ENCODE measurements at places on chromosomes 2 and 18.

GRCh38 chr2:98808546-98808945 is 77.6 kb upstream of the MGAT4A start:
- no peak for DNase-seq

GRCh38 chr2:176138923-176139660 is 9.6 kb downstream of the HOXD8 start:
- no peak for DNase-seq

GRCh38 chr2:5474716-5475115 is 217.5 kb upstream of the SOX11 start:
- no peak for DNase-seq

- DNase-seq = no peak
These were observed 7.5 kb downstream of the ZNF519 start for GRCh38 chr18:14124689-14125088.

DNA sequence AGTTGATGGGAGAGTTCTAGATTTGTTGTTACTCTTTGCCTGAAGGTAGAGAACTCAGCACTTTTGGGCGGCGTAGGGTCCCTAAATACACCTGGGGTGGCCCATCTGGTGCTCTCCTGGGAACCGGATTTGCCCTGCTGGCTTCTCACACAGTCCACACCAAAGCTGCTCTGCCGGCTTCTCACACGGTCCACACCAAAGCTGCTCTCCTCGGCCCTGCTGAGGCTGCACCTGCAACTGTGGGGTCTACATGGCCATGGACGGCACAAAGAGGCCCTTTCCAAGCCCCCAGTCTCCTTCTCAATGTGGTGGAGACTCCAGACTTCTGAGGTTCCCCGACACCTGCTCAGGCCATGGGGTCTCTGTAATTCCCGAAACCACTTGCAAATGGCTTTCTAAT is 124.8 kb upstream of the GPC1 start:
- DNase-seq = no peak

- no peak for DNase-seq
These were observed 95.3 kb upstream of the RMDN2 start for GRCh38 chr2:37829616-37830395.

DNA sequence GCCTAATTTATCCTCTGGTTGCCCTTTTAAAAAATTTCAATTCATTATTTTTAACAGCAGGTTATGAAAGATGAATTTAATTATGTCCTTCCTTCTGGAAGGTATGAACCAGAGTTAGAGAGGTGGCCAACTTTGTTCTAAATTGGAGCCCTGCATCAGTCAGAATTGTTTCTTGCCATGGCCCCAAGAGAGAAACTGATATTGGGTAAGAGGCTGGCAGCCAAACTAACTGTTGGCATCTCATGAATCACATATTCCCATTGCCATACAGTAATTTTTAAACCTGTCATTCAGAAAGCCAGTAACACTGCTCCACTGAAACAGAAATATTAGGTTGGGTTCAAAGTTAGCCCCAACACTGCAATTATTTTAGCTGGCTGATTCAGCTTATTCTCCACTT is 67.4 kb downstream of the SMAD2 start:
- DNase-seq = no peak

DNA sequence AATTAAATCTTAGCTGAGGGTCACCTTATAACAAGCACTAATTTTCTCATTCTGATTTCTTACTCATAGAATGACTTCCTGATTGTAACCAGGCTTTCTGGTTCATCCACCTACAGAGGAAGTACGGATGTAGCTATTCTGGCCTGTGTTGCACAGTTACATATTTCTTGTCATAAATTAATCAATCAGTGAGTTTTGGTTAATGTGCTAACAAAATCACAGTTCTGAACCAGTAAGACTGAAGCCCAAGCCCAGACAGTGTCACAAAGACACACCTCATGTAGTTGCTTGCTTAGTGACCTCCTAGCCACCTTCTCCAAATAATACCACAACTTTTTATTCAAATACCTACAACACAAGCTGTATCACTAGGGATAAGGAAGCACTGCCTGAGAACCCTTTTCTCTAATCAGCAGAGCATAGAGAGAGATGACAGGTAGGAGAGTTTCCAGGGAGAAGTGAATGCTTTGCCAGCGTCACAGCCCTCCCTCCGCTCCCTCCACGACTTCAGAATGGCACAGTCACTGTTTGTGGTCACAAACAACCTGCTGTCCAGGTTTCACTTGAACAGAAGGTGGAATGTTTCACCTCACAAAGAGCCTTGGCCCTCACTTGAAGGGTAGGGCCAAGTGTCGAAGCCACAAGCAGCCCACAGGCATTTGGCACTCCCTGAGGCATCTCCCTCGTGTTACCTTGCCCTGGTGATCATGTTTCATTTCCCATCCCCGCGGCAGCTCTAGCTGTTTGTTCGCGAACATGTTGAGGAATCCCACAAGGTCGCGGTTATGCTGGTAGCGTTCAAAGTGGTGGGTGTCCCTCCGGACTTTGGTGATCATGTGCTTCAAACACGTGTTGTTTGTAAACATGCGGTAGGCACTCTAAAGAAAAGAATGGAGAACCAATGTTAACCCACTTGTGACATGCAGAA is 120.8 kb upstream of the STK17B start:
- DNase-seq = no peak

GRCh38 chr18:69626643-69627242 is 226.1 kb downstream of the DOK6 start:
- DNase-seq = no peak

DNA sequence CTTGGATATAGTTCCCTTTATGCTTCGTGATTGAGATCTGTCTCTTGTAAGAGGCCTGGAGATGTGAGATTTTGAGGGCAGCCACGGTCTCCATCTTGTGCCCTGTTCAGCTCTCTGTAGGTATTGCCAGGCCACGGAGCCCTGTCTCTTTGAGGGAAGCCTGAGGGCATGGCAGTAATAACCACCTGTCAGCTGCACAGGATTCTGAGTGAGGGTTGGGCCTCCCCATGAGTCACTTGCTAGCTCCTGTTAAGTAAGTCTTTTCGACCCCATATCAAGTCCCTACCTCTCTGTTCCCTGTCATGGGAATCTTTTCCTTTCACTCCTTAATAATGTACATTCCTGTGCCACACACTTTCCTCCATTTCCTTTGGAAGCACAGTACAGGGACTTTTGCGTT is 20.4 kb downstream of the LYPD6B start:
- DNase-seq = no peak

DNA sequence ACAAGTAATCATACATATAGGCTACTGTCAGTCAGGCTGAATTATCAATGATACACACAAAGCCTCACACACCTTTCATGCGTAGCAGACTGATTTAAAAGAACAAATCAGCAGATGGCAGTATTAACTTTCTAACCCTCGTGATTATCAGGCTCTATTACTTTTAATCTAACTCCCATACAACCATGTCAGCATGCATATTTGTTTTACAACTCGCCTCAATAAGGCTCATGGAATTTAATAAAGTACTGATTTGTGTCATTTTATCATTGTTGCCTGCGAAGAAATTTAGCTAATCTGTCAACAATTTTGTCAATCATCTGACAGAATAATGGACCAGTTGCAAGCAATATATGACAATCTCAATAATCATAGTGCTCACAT is 82.8 kb downstream of the SLC25A12 start:
- no peak for DNase-seq

DNA sequence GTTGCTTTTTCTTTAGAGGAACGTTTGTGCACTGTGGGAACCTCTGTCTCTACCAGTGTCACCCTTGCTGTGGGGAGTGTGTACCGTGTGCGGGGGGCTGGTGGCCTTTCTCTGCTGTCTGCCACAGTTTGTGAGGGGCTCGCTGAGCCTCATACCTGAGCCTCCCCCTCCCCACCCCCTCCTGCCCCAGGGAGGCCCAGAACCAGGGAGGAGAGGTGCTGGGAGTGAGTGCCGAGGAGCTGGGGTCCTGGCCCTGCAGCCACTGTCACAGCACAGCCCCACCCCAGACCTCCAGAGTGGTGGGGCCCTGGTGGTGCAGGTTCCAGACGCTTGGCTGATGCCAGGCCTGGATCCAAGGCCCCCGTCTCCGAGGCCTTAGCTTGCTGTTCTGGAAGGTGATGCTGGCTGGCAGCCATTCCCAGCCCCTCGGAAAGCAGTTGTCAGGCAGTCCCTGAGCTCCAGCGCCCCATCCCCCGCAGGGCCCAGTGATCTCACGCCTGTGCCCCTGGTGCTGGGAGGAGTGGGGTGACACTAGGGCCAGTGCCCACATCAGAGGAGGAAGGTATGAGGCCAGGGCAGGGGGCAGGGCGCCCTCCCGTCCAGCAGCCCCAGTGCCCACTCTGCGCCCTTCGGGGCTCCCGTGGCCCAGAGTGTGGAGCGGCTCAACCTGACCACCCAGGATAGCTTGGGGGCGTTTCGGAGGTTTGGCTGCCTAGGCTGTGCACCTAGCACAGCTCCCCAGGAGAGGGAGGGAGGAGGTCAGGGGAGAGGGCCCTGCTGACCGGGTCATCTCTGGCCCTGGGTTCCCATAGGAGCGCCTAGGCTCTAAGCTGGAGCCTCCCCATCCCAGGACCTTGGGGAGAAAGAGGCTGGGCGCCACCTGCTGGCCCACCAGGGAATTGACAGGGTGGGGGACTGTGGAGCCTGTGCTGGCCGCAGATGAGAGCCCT is 53.0 kb upstream of the ALPP start:
- no peak for DNase-seq

DNA sequence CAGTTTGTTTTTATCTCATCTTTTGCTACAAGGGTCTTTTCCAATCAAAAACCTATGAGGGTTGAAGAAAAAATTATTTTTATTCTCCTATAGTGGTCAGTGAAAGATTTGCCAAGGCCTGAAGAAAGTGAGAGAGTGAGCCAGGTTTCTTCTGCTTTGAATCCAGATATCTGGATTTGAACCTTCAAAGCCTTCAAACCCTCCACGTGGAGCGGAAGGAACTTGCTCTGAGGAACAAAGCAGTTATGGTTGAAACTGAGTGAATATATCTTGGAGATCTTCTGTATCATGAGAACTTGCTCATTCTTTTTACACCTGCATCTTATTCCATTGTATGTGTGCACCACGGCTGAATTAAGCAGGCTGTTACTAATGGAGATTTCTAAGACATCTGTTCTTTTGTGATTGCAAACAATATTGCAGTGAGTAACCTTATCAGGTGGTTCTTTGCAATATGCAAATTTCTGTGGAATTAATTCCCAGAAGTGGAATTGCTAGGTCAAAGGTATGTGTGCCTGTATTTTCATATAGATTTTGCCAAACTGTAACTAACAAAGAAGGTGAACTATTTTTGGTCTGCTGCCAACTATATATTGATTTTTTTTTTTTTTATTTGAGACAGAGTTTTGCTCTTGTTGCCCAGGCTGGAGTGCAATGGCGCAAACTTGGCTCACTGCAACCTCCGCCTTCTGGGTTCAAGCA is 147.9 kb downstream of the B3GNT2 start:
- DNase-seq = no peak

DNA sequence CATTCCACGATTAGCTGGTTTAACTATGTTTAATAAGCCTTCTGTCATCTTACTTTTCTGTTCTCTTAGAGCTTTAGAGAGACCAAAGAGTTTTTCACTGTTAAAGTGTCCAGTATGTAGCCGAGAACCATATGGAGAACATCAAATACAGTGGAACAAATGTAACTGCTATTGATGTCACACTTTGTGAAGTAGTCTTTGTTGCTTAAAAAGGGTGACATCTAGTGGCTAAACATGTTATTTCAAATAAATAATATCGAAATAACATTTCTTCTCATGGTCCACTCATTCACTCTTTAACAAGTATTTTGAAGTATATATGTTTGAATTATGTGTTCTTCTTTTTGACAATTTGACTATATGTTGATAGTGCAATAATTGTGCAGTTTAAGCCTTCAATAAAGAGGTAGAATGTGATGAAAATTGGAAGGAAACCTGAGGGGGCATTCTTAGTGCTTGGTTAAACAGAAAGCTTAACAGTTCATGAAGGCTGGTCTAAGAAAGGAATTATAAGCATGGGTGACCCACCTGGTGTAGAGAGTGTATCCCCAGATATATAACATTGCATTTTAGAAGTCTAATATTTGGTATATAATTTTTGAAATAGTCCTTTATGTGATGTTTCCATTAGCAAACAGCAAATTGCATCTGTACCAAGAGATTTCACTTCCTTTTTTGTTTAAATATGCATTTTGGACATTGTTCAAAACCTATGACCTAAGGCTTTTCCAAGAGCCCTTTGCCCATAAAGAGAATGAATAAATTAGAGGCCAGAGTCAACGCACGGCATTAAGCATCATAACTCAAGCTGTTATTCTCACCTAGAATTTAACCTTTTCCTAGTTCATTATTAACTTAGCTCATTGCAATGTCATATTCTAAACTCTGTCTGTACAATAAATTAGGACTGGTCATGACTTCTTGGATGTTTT is 112.1 kb downstream of the KYNU start:
- DNase-seq = no peak

- DNase-seq = no peak
These were observed 54.4 kb downstream of the SMAD7 start for GRCh38 chr18:48896326-48896874.

DNA sequence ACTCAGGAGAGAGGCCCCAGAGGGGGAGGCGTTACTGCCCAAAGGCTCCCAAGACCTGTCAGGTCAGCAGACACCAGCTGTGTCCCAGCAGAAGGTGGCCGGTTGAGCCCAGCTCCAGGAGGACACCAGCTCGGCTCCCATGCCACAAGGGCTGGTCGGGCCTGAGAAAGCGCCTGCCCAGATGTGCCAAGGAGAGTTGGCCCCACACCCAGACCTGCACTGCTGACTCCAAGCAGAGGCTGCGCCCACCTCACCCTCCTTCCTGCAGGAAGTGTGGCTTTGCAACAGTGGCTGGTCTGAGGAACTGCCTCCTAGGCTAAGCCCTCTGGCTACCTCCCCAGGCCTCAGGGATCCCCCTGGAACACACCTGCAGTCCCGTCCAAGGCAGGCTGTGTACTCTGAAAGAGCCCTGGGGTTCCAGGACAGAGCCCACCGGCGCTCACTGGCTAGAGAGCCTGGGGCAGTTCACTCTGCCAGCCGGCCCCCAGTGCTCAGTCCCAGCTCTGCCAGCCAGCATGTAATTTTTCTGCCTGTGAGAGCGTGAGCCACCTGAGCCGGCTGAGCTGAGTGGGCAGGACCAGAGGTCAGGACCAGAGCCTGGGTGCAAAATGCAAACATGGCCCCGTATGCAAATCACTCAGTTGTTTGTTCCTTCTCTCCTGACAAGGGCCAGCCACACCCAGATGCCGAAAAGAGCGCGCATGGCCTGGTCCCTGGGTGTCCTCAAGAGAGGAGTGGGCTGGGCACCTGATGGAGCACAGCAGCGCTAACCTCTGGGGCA is 36.9 kb upstream of the PTMA start:
- DNase-seq = no peak

DNA sequence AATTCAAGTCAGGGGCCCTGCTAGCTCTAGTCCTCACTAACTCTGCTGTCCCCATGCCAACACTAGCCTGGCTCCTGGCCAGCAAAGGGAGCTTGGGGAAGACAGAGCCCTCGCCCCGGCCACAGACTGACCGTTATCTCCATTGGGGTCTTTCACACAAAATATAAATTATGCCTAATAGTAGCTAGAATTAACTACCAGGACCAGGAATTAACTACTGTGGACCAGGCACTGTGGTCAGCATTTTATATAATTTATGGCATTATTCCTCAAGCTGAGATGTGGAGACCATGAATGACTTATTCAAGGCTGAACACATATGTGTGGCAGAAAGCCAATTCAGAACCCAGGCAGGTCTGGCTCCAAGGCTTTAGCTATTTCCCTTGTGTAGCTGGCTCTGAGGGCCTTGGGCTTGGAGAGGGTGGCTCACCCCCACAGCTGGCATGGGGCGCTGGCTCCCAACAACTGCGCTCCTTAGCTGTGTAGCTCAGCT is 49.2 kb downstream of the CELF4 start:
- no peak for DNase-seq

- no peak for DNase-seq
These were observed 36.6 kb downstream of the DARS1 start for GRCh38 chr2:135948642-135949355.

GRCh38 chr18:63527251-63527650 is 14.9 kb upstream of the SERPINB12 start:
- no peak for DNase-seq
